ENCODE measurements at places on chromosomes 7 and 10.

GRCh38 chr7:42940985-42941847 lies 9.0 kb downstream of the MRPL32 start:
- DNase-seq = peak; percentile 63

DNA sequence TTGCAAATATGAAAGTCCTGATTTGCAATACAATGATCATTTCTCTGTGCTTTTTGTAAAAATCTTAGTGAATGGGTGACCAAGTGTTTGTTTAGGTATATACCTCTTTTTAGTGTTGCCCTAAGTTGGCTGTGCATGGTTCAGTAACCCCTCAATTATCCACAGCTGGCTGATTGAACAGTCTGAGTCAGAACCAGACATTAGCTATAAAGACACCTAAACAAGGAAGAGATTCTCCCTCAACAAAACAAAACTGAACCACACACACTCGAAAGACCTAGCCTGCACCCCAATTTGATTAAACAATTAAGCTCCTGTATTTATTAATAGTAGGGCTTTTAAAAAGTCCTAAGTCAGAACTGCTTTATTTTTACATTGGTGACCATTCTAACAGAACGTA lies 2.8 kb downstream of the RSBN1L start:
- no peak for DNase-seq

GRCh38 chr10:133405844-133406527 lies 12.0 kb downstream of the MTG1 start:
- no peak for DNase-seq

DNA sequence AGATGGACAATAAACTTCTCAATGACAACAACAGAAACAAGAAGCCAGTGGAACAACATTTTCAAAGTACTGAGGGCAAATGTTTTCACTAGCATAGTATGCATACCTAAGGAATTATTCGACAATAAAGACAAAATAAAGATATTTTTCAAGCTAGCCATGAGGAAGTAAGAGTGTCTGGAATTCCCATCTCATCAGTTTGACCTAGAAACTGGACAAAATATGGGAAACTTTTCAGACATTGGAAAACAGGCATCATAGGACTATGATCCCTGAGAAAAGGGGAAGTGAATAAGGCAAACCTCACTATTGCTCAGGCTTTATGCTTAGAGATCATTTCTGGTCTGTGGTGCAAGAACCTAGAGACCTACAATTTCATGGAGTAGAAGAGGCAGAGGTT lies 86.3 kb downstream of the OAT start:
- no peak for DNase-seq

- DNase-seq = no peak
Observed at GRCh38 chr7:116579835-116580234, 55.0 kb downstream of the CAV1 start.

- no peak for DNase-seq
Observed at GRCh38 chr7:35761871-35762677, 38.8 kb upstream of the SEPTIN7 start.

GRCh38 chr7:107043491-107043890 lies 1.0 kb upstream of the PRKAR2B start:
- no peak for DNase-seq

DNA sequence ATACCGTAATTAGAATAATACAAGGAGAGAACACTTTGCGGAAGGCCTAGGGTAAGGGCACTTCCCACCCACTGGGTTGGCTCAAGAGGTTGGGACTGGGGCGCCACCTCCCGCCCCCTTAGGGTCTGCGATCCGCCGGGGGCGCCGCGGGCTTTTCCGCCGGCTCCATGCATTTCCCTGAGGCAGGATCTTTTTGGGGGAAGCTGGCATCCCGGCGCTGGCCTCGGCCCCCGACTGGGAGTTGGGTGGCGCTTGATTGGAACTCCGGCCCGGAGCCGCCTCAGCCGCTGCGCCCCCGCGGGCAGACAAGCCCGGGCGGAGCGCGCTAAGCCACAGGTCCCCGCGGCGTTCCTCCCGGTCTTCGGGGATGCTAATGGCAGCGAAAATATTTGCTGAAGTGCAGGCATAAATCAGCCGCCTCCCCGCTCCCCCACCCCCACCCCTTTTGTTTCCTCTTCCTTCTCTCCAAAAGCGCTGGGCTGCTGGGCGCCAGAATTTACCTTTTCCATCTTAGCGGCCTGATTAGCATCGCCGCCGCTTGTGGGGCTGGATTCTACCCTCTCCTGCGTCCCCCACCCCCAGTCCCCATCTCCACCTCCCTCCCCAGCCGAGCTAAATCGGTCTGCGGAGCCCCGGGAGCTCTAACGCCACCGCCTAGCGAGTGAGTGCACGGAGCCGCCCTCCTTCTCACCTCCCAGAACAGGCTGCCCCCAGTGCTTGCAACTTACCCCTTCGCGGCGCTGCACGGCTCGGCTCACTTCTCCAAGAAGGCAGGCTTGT lies 5.1 kb downstream of the UNC5B start:
- DNase-seq = no peak

DNA sequence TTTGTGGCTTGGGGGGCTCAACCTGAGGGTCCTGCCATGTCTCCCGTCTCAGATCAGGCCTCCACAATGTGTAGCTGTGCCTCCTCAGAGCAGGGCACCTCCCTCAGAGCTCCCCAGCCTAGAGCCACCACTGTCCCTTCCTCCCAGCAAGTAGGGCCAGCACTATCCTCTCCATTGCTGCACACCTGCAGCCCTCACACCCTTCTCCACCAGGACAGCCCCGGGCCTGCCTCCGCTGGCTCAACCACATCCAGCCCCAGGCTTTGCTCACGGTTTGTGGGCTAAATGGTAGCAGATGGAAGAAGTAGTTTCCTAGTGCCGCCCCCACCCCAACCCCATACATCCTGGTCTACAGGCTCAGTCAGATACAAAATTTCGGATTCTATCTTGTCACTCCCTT lies 10.1 kb downstream of the NFKB2 start:
- DNase-seq = no peak

GRCh38 chr7:129550693-129551360 lies 48.5 kb downstream of the SMKR1 start:
- no peak for DNase-seq

DNA sequence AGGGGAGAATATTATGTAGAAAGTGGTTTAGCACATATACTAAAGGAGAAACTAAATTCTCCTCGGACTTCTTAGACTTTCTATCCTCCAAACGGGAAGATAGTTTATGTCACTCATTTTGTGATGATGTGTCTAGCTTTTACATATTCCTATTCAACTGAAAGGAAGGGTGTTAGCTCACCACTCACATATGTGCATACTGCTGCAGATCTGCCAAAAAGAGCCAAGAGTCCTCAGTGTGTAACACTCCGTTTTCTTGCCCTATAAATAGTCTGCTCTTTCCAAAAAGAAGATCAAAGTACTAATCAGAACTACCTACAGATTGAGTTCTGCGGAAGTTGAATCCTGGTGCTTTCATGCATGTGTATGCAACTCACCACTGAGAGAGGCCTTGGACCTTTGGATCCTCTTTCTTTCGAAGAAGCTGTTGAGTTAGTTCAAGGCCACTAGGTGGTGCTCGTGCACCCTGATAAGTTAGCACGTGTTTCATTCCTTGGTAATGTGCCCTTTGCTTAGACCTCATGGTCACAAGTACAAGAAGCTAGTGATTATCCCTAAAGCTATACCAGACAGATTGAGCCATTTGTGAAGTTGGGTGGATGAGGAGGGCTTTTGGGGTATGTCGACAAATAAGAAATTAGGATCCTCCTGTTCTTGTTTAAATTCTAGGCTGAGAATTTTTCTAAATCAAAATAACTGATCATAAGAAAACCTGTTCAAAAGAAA lies 14.1 kb downstream of the YAE1 start:
- DNase-seq = peak; percentile 64

DNA sequence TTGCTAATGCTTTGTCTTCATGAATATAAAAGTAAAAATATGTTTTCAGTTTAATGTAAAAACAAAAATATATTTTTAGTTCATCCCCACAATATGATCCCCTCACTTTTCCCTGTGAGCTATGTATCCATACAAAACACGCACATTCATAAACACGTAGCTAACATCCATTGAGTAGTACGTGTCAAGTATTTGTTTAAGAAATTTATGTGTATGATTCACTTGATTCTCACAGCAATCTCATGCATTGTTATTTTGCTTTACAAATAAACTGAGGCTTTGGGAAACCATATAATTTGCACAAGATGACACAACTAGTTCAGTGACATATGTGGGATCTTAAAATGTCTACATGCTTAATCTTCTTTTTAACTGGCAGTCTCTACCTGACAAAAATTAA lies 329.6 kb upstream of the SEMA3C start:
- DNase-seq = no peak

DNA sequence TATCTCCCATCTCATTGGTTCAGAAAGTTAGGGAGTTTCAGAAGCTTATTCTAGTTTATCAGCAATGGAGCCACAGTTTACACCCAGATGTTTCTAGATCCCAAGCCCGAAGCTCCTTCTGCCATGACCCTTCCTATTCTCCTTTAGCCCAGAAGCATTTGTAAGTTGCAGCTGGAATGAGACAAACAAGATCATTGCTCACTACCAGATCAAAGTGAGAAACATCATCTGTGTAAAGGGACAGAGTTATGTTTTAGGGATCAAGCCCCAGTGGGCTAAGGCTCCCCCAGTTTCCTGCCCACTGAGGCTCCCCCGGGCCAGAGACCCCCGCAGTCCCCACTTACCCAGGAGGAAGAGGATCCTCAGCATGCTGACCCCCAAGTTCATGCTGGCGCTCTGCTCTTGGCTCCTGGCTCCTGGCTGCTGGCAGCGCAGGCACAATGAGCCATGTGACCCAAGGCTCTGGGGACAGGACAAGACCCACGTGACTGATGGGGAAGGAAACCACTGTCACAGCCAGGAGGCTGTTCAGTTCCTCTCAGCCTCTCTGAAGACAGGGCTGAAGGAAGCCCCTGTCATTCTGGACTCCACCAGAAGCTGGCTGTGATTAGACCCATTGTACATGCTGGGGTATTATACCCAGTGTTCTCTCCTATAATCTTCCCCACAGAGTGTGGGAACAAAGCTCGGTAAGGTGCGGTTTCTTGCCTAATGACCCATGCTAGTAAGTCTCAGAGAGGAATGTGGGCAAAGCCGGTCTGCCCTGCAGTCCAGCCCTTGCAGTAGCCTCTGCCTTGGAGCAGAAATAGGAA lies at the start of gene TMEM273:
TMEM273 (minus strand) TSS at position 442 of the 812 bp plus-strand sequence; CDS start at position 387, 55 bp downstream.
- no peak for DNase-seq

DNA sequence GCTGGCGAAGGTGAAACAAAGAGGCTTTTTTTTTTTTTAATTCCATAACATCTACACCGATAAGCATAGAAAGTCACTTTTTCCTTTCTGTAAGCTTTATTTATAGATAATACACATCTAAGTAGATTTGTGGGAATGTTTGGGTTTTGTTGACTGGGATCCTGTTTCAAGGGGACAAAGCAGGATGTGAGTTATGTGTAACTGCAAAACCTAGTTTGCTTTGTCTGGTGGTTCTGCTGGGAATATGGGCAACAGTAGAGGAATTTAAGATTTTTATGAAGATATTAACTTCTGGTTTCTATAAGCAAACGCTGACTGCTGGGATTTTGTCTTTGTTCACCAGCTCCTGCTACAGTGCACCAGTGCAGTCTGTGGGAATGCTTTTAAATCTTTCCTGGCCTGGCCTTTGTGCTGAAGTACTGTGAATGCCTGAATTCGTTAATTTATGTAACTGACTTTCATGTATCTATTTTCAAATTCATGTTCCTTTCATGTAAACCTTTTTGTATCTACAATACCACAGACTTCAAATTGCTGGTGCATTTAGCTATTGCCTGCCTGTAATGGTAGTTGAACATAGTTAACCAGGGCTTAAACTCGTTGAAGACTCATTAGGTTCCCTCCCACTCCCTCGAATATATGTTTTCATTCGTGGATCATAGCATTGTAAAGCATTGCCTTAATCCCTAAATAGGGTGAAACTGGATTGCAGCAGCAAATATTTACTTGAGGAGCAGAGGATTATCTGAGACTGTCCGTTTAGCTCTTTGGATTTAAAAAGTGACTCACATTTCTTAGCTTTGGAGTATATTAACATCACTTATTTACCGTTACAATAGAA lies 1.5 kb downstream of the KLHL7 start:
- DNase-seq = no peak

DNA sequence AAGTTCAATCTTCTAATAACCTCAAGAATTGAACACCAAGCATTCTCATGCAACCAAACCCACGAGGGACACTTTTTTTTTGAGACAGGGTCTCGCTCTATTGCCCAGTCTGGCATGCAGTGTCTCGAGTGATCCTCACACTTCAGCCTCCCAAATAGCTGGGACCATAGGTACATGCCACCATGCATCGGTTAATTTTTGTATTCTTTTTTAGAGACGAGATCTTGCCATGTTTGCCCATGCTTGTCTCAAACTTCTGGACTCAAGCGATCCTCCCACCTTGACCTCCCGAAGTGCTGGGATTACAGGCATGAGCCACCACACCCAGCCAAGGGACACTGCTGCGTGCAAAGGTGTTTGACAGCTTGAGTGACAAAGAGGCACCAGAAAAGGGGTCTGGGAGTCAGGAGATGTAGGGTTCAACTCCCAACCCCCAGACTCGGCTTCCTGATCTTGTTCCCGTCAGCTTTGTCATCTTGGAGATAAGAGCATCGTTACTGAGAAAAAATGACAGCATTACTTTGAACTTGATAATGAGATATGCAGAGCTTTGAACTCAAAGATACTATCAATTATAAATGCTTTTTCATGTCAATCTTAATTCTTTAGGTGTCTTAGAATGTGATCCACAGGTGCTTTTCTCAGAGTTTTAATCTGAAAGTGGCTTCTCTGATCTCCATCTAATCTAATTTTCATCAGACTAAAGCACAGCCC lies 1.6 kb upstream of the CYTH3 start:
- no peak for DNase-seq

DNA sequence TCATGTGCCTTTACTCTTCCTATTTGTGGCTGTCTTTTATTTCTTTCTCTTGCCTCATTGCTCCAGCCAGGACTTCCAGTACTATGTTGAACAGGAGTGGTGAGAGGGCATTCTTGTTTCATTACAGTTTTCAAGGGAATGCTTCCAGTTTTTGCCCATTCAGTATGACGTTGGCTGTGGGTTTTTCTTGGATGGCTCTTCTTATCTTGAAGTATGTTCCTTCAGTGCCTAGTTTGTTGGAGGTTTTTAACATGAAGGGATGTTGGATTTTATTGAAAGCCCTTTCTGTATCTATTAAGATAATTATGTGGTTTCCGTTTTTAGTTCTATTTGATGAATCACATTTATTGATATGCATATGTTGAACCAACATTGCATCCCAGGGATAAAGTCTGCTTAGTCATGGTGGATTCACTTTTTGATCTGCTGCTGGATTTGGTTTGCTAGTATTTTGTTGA lies 96.8 kb downstream of the GLCCI1 start:
- DNase-seq = no peak

DNA sequence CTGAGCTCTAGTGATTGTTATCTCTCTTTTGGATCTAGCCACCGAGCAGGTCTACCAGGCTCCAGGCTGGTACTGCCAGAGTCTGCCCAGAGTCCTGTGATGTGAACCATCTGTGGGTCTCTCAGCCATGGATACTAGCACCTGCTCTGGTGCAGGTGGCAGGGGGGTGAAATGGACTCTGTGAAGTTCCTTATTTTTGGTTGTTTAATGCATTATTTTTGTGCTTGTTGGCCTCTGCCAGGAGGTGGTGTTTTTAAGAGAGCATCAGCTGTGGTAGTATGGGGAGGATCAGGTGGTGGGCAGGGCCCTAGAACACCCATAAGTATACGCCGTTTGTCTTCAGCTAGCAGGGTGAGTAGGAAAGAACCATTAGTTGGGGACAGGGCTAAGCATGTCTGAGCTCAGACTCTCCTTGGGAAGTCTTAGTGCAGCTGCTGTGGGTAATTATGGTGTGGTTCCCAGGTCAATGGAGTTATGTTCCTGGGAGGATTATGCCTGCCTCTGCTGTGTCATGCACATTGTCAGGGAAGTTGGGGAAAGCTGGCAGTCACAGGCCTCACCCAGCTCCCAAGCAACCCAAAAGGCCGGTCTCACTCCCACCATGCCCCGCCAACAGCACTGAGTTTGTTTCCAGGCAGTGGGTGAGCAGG lies 81.8 kb downstream of the NPSR1 start:
- DNase-seq = no peak

Data from stimulated activated CD8-positive, alpha-beta memory T cell treated with anti-CD3 and anti-CD28 coated beads, Interleukin-7, amount 100 ng/mL, for 1 hour (primary cell).